ENCODE measurements at places on chromosomes 6 and 20.

DNA sequence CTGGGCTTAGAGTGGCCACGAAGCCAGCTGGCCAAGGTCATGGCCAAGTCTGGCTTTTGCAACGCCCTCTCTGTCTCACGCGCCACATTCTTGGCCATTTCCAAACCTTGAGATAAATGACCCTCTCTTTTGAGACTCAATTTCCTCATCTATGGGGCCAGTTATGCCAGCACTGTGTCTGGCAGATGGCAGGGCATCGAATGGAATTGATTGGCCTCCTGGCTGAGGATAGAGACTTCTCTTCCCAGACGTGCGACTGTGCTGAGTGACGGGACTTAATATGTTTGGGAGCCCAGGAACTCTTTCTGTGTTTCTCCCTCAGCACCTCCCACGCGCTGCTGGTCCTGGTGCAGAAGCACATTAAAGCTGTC is 7.6 kb downstream of the BPIFB2 start:
- no peak for DNase-seq

- no peak for DNase-seq
These were observed 208.2 kb downstream of the THBS2 start for GRCh38 chr6:169045486-169045885.

- peak; percentile 54 for DNase-seq
These were observed 87.9 kb downstream of the CEP57L1 start for GRCh38 chr6:109183109-109183650.

DNA sequence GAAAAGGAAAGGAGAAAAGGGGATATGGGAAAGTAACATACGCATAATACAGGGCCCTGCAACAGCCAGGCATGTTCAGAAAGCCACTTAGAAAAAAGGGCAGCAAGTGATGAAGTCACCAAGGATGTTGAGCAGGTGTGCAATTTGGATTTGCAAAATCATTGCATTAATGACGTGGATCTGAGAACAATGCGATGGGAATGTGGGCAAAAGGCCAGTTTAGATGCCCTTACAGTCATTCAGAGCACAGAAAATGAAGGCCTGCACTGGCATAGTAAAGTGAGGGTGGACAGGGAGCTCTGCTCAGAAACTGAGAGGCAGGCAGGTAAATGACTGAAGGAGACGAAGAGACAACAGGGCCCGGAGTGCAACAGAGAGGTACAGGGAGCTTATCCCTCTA is 123.7 kb upstream of the NHSL1 start:
- no peak for DNase-seq

DNA sequence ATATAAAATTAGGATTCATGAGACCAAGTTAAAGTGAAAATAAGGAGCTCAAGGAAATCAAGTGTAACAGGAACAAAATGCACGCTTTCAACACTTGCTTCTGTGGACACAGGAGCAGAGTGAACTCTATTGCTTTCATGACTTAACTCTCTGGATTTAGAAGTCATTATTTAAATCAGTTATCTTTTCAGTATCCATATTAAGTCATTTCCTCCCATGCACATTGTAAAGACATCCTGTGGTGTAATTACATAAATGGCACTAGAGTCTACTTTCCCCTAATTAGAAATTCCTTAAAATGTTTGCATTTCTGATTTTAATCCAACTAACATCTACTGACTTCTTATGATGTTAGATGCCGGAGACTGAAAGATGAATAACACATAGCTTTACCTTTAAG is 88.0 kb downstream of the INSM1 start:
- no peak for DNase-seq

DNA sequence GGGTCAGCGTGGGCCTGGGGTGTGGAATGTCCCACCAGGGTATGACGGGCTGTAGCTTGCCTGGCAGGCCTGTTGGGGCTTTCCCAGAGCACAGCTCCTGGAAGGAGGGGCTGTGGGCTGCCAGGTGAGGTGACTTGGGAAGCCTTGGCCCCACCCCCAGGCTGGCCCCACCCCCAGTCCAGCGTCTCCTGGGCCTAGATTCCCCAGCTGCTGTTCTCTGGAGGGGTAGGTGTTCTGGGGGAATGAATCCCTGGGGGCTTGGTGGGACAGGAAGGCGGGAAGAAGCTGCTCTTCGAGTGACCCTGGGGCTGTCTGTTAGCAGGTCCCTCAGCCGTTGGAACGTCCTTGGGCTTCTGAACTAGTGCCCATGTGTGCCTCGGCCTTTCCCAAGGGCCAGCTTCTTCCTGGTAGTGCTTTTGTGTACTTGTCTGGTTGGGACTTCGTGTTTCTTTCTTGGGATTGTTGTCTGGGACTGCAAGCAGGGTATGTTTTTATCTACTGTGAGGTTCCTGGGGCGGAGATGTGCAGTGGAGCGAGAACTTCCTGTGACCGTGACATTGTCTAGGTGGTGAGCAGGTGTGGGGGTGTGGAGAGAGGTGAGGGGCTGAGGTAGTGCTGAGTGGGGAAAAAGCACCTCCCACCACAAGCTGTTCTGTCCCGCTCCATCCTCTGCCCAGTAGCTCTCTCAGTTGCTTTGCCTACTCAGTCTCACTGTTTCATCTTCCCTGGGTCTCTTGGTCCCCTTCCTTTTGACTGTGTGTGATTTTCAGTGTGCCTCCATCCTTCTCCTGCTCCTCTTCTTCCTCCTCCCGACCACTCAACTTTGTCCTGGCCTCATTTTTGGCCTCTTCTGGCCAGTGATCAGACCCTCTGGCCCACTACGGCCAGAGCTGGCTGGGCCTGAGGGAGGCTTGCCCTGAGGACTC is 1.3 kb upstream of the DDR1 start:
- DNase-seq = peak; percentile 81

- no peak for DNase-seq
These were observed 170.4 kb downstream of the DHX35 start for GRCh38 chr20:39132511-39132910.

GRCh38 chr20:50222309-50223038 is 31.8 kb downstream of the CEBPB start:
- DNase-seq = no peak

- peak; percentile 9 for DNase-seq
These were observed 294.6 kb upstream of the POU3F2 start for GRCh38 chr6:98539741-98540140.

GRCh38 chr20:62216636-62217566 is 3.2 kb downstream of the HRH3 start:
- no peak for DNase-seq

GRCh38 chr6:17032590-17032987 is 69.3 kb upstream of the STMND1 start:
- no peak for DNase-seq

DNA sequence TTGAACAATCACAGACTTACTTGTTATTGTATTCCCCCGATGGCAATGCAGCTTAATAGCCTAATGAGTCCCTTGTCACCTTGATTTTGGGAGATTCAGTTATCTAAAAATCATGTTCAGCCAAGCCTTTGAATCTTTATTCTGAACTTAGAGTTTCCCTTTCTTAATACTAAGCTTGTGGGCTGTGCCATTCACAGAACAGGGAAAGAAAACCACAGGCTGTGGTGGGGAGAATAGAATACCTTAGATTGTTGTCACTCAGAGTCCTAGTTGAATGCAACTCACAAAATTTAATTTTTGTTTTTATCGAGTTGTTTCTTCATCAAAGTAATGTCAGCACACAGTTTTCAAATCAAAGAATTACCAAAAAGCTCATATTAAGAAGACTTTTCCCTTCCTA is 37.4 kb downstream of the RFPL4B start:
- no peak for DNase-seq

DNA sequence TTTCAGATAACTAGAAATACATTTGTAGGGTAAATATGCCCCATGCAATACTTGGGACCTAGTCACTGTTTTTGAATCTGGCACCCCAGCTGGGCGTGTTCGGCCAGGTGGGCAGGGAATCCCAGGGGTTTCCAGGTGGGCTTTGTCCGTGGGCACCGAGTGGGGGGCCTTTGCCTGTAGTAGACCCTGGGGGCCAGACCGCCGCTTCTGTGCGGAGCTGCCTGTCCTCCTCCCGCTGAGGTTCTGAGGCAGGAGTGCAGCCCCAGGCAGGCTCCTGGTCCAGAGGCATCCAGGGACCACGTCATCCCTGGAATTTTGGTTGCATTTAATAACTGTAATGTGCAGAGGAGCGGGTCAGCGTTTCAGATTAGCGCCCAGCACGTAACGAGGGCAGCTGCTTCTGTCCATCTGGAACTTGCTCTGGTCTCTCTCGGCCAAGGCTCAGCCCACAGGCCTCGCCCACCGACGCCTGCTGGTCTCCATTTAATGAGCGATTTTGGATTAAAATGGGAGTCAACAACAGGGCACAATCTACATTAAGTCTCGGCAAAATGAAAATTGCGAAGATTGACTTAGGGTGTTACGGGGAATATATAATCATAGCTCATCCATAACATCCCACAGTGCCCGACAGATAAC is 12.8 kb downstream of the BHLHE23 start:
- no peak for DNase-seq

- DNase-seq = no peak
These were observed 618.5 kb downstream of the C6orf118 start for GRCh38 chr6:164690702-164691500.

DNA sequence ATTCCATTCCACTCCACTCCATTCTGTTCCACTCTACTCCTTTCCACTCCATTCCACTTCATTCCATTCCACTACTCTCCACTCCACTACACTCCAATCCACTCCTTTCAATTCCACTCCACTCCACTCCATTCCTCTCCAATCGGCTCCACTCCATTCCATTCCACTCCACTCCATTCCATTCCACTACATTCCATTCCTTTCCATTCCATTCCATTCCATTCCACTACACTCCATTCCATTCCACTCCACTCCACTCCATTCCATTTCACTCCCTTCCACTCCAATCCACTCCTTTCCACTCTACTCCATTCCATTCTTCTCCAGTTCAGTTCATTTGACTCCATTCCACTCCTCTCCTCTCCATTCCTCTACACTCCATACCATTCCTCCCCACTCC is 26.2 kb upstream of the DEFB125 start:
- no peak for DNase-seq

DNA sequence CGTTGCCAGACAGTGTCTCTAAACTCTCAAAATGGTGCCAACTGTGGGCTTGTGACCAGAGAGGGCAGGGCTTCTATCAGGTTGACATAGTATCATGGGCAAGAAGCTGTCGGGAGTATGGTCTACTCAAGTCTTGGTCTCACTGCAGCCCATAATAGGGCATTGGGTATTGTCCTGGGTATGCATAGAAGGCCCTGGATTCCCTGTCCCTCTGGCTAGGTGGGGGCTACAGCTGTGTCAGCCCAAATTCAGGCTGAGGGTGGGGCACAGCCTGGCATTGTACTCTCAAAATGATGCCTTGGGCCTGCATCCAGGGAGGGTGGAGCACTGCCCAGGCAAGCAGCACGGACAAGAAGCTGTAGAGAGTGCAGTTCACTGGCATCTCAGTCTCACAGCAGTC is 408.8 kb upstream of the MAN1A1 start:
- DNase-seq = no peak

DNA sequence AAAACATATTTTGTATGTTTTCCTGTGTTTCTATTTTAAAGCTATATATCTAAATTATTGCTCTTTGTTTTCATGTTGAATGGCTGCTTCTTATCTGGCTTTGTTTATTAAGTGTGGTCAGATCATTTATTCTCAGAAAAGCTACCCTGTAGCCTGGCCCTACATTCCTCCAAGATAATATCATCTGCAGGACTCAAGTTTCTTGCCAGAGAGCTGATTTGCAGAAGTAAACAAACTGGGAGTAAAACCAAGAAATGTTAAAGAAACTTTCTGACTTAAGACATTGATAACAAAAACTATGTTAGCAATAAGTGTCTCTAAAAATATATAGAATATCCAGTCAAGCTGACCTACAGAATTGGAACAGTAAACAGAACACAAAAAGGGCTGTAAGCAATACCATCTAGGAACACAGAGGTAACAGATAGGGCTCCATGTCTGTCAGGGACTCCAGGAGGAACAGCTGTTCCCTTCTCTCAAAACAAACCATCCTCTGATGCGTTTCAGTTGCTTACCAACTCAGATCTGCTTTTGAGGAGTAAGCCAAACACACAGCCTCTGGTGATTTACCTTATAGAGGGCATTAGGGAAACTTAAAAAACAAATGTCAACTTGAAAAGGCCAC is 17.5 kb upstream of the CEP85L start:
- DNase-seq = no peak

DNA sequence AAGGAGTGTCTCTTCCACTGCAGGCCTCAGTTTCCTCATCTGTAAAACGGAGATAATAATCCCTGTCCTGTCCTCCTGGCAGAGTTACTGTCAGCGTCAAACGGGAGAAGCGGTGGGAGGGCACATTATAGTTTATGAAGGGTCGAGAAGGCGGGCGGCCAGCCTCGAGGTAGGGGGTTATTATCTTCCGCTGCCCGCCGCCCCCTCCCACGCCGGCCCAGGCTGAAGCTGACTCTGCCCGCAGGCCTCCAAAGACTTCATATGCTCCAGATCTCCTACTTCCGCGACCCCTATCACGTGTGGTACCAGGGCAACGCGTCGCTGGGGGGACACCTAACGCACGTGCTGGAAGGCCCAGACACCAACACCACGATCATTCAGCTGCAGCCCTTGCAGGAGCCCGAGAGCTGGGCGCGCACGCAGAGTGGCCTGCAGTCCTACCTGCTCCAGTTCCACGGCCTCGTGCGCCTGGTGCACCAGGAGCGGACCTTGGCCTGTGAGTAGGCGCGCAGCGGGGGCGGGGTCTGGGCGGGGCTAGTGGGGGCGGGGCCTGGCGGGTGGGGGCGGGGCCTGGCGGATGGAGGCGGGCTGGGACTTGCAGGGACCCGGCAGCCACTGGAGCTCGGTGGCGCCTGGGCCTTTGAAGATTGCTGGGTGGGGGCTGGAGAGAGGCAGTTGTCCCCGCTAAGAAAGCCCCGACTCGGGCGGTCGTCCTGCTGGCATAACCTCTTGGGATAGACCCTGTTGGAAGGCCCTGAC is 2.8 kb downstream of the PROCR start:
- DNase-seq = peak; percentile 43

GRCh38 chr20:40945754-40946450 is 82.7 kb upstream of the TOP1 start:
- DNase-seq = peak; percentile 71

DNA sequence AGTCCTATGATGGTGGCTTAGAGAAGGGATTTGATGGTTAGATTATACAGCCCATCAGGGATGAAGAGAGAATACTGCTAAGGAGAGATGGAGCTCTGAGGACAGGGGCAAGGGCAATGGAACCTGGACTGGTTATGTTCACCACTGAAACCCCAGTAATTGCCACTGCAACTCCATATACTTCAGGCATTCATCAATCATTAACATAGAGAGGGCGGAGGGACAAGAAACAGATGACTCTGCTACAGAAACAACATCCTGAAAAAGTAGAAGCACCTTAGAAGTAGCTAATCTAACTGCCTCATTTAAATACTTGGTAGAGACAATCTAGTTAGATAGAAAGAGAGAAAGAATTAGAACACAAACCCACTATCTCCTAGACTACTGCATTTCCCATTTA is 89.8 kb downstream of the MDN1 start:
- no peak for DNase-seq

DNA sequence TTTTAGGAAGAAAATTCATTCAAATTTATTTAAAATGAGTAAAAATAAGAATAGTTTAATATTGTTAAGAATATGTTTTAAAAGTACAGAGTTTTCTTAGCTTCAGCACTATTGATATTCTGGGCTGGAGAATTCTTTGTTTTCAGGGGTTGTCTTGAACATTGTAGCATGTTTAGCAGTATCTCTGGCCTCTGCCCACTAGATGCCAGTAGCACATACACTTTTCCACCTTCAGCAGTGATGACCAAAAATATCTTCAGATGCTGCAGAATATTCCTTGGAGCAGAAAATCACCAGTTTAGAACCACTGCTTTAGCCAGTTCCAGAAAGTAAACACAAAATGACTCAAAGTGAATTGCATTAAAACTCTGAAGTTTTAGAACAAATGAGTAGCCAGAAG is 19.4 kb upstream of the SDHAF4 start:
- peak; percentile 29 for DNase-seq

All from HT-29 (cell line).